Activated naive CD8-positive, alpha-beta T cell treated with anti-CD3 and anti-CD28 coated beads, Interleukin-2, amount 10 ng/mL, durations not matched to agents 7 days and 5 days (primary cell): ENCODE measurements at places on chromosomes 3 and 15. TPM values are rescaled to one million over a fixed set of nuclear protein-coding genes. Genes with fewer than 3 reads are reported as not detected.

The FOXL2NB gene
- total RNA-seq, result not detected

The RETNLB gene
- total RNA-seq, result not detected

The ITGB5 gene
- 2.0 TPM for total RNA-seq

GRCh38 chr3:38990621-38991020 lies 61.1 kb downstream of the SCN11A start:
- no peak overlapping the region for H3K4me3 ChIP-seq
- H3K27me3 ChIP-seq, result peaks cover 9% of the 10 kb centered on the region
- H3K36me3 ChIP-seq, result no peaks in the 10 kb centered on the region
- no peak overlapping the region for H3K27ac ChIP-seq

The POTEB gene
- not detected for total RNA-seq

GRCh38 chr15:78811124-78811824 lies at the start of gene ADAMTS7:
Gene ADAMTS7 (minus strand): TSS chr15:78811464. CDS start chr15:78811220, 244 bp downstream.
- H3K27ac ChIP-seq, result peak within 1 kb of the TSS; percentile 34
- H3K36me3 ChIP-seq, result peaks cover 3% of the 10 kb centered on the region
- H3K4me1 ChIP-seq, result peaks cover 7% of the 10 kb centered on the region
- DNase-seq, result peak; percentile 76
